ENCODE measurements at places on chromosomes 3 and 15.

DNA sequence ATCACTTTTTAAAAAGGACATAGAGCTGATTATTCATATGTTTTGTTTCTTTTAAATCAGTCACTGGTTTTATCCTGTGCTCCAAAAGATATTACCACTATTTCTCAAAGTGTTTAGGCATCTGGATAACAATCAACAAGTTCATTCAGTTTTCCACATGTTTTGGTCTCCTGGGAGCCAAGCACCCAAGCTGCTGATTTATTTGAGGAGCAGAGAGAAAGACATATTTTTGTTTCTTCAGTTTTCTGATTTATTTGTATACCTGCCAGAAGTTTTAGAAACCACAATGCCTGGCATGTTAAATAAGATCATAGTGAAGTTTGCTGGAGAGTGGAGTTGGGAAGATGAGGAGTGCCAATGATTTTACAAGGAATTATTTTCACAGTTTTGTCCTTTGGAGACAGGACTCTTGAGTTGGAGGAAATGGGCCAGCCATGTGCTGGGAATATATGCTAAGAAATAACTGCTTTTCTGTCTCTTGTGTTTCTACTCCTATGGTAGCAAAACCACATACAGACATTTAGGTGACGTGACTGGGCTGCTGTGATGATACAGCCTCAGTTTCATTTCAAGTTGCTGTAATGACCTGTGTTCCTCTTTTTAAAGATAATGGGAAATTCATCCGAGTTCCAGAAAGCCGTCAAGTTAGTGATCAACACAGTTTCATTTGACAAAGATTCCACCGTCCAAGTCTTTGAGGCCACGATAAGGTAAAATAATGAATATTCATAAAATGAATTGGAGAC is 11.7 kb downstream of the EDEM1 start:
- no peak for DNase-seq

DNA sequence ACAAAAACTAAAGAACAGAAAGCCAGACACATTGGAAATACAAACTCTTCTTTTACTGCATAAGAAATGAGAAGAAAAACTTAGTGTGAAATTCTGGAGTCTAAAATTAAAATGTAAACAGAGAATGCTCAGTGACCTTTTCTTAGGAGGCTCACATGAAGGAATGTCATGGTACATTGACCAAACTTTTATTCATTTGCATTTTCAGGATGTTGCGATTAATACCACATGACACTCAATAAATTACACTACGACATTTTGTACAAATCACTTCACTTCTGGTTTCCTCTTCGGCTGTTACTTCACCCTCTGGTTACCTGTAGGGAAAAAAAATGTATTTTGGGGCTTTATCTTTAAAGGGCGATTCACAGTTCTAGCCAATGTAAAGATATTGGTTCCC is 56.4 kb upstream of the ACTC1 start:
- DNase-seq, result no peak

GRCh38 chr3:160921020-160921635 is 165.1 kb downstream of the PPM1L start:
- no peak for DNase-seq

- no peak for DNase-seq
These were observed 55.7 kb downstream of the GALK2 start for GRCh38 chr15:49225572-49226281.

- DNase-seq, result no peak
These were observed 21.3 kb downstream of the RTF1 start for GRCh38 chr15:41438206-41438605.

Data from stimulated activated CD8-positive, alpha-beta memory T cell treated with anti-CD3 and anti-CD28 coated beads, Interleukin-7, amount 100 ng/mL, for 24 hours (primary cell).